IPS DF 6.9 (cell line): ENCODE measurements at places on chromosomes 1 and 21.

- DNase-seq = no peak
Observed at GRCh38 chr1:9302745-9303524, 10.2 kb downstream of the SPSB1 start.

- DNase-seq = no peak
Observed at GRCh38 chr1:85495556-85495955, 30.6 kb upstream of the DDAH1 start.

DNA sequence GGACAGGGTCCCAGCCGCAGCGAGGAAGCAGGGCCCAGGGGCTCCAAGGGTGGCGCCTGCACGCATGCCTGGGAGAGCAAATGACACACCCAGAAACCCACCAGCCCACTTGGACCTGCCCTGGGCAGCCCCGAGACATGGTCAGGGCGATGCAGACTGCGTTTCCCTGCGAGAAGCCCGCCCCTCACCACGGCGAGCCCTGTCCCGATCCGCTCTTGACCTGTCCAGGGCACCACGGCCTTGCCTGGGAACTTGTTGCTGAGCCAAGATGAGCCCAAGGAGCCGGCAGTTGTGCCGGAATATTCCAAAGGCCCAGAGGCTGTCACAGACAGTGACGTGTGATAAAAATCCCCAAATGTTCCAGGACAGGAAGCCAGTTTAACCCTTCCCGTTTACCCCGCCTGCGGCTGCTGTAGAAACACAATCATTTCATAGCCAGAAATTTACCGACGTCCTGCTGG is 78.1 kb downstream of the SIK1 start:
- no peak for DNase-seq

- no peak for DNase-seq
Observed at GRCh38 chr1:151512801-151513625, 1.8 kb downstream of the CGN start.

DNA sequence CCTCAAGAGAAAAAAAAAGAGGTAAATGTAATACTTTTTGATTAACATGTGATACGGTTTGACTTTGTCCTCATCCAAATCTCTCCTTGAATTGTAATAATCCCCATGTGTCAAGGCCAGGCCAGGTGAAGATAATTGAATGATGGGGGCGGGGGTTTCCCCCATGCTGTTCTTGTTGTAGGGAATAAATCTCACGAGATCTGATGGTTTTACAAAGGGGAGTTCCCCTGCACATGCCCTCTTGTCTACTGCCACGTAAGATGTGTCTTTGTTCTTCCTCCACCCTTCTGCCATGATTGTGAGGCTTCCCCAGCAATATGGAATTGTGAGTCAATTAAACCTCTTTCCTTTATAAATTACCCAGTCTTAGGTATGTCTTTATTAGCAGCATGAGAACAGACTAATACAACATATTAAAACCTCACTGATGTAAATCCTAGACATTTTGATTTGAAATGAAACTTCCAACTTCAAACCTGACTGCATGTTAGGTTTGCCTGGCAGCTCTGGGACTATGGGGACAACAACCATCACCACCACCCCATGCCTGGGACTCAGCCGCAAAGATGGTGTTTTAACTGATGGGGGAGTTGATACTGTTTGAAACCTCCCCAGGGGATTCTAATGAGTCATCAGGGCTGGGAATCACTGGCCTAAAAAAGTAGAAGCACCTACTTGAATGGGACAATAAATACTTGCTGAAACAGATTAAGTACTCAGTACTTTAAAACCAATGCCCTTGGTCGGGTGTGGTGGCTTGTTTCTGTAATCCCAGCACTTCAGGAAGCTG is 32.8 kb upstream of the BACH1 start:
- DNase-seq = no peak

DNA sequence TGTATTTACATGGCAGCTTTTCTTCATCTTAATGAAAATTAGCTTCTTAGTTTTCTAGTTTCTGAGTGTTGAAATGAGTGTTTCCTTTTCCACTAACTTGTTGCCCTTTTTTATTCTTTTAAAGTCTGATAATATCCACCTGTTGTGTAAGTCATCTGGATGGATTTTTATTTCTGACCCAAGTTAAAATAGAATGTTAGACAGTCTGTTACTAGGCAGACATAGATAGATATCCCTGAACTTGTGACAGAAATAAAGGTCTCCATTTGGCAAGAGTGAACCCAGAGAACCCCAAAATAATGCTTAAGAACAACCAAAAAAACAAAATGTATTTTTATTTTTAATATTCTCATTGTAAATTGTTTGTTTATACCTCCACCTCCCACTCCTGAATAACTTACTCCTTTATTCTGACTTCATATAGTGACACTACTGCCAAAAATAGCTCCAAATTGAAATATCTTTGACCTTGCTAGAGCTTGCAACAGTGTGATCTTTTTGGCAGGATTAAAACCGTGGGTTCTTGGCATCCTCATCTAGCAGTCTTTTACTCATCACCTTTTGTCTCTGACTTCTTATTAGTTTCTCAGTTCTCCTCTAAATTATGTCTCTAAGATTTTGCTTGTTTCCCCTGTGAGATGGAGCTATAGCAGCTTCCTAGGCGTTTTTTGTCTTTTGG is 26.9 kb upstream of the SH3D21 start:
- no peak for DNase-seq

DNA sequence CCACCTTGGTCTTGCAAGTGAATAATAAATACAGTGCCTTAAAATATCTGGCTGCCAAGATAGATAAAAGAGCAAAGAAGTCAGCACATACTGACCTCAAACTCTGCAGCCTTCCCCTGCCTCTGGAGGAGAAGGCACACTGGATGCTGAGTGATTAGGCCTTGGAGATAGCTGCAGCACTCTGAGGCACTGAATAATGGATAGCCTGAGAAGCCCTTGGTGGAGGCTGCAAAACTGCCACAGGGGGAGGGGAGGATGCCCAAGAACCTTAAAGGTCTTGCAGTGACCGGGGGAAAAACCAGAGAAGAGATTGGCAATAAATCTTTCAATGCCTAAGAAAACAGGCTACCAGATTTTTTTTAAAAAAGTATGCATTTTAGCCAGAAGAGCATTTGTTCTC is 167.4 kb upstream of the PRMT6 start:
- no peak for DNase-seq

GRCh38 chr1:65581119-65581518 is 160.7 kb downstream of the LEPR start:
- no peak for DNase-seq

DNA sequence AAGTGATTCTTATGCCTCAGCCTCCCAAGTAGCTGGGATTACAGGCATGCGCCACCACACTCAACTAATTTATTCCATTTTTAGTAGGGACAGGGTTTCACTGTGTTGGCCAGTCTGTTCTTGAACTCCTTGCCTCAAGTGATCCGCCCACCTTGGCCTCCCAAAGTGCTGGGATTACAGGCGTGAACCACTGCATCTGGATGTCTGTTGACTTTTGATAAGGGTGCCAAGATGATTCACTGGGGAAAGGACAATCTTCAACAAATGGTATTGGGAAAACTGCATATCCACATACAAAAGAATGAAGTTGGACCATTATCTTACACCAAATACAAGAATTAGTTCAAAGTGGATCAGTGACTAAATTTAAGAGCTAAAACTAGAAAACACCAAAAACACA is 19.8 kb downstream of the RO60 start:
- DNase-seq = no peak

GRCh38 chr1:241592273-241592958 is 47.8 kb downstream of the CHML start:
- DNase-seq = no peak

- DNase-seq = no peak
Observed at GRCh38 chr1:150789396-150789795, 18.7 kb downstream of the CTSK start.

DNA sequence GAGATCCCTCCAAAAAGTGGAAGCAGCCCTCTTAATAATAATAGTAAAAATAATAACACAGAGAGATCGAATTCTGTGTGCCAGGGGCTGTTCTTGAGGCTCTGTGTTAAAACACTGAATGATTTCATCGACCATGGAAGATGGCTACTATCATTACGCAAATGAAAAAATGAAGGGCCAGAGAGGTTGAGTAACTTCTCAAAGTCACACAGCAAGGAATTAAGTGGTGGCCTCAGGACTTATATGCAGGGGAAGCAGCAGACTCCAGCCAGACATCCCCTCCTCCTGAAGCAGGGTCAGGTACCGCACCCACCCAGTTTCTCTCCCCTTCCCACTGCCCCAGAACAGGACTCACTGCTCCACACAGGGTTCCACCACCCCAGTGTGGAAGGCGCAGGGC is 40.1 kb downstream of the SYF2 start:
- no peak for DNase-seq

GRCh38 chr1:179036844-179037465 is 11.3 kb downstream of the FAM20B start:
- no peak for DNase-seq

- no peak for DNase-seq
Observed at GRCh38 chr1:2019571-2020309, 595 bp downstream of the GABRD start.

DNA sequence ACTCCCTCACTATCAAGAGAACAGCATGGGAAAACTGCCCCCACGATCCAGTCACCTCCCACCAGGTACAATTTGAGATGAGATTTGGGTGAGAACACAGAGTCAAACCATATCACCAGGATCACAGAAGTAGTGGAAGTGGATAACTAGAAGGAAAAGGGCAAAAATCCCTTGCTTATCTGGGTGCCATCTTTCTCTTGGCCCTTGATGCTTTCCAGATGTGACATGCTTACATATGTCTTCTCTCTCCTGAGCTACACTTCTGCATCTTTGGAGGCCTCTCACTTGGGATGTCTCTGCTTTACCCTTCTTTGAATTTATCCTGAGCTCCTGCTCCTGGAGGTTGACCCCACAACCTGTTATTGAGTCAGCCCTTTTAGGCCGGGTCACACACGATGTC is 57.6 kb upstream of the APOBEC4 start:
- no peak for DNase-seq

GRCh38 chr1:115714572-115715141 is 53.9 kb downstream of the CASQ2 start:
- no peak for DNase-seq

GRCh38 chr1:145751491-145752037 is 32.3 kb downstream of the CD160 start:
- DNase-seq = no peak

- DNase-seq = no peak
Observed at GRCh38 chr21:37582590-37582989, 216.0 kb downstream of the DYRK1A start.

- DNase-seq = no peak
Observed at GRCh38 chr1:100627936-100628335, 90.0 kb downstream of the GPR88 start.

DNA sequence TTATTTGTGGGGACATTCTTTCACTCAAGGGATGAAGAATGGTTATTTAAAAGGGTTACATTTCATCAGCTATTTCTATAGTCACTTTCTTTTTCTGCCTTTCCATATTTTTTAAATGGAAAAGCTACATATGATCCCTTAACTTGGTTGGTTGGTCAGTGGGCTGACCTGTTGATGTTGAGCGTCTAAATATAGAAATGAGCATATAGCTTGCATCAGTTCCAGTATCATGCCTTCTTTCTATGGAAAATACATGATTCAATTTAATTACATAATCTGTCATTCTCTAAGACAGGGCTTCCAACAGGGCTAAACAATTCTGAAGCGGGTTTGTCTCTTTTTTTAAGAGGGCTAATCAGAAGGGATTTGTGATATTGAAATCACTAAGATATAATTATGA is 40.6 kb downstream of the TYW3 start:
- DNase-seq = no peak

- DNase-seq = no peak
Observed at GRCh38 chr1:206540044-206540780, 32.9 kb downstream of the RASSF5 start.
